CD14-positive monocyte (primary cell): ENCODE measurements at places on chromosomes 11 and 22. TPM values are rescaled to one million over a fixed set of nuclear protein-coding genes. Genes with fewer than 3 reads are reported as not detected.

The OR51I1 gene
- not detected for polyA plus RNA-seq

The RTN4R gene
- not detected in 2 replicates for polyA plus RNA-seq

The SMTNL1 gene
- not detected for polyA plus RNA-seq

The PYGM gene
- not detected for polyA plus RNA-seq

The FADD gene
- polyA plus RNA-seq = 9.5 TPM

The PPFIA1 gene
- 15.5 TPM for polyA plus RNA-seq

The QSER1 gene
- polyA plus RNA-seq = 1.7 and 7.0 TPM in 2 replicates

The KRTAP5-11 gene
- polyA plus RNA-seq = not detected in 2 replicates

The MS4A6E gene
- polyA plus RNA-seq = not detected

The UPK3A gene
- polyA plus RNA-seq = 19.0 TPM

The SCARF2 gene
- polyA plus RNA-seq = 0.12 TPM

The ACTN3 gene
- polyA plus RNA-seq = not detected

The OR51B2 gene
- polyA plus RNA-seq = not detected in 2 replicates
